ENCODE measurements at places on chromosomes 6 and 20.

DNA sequence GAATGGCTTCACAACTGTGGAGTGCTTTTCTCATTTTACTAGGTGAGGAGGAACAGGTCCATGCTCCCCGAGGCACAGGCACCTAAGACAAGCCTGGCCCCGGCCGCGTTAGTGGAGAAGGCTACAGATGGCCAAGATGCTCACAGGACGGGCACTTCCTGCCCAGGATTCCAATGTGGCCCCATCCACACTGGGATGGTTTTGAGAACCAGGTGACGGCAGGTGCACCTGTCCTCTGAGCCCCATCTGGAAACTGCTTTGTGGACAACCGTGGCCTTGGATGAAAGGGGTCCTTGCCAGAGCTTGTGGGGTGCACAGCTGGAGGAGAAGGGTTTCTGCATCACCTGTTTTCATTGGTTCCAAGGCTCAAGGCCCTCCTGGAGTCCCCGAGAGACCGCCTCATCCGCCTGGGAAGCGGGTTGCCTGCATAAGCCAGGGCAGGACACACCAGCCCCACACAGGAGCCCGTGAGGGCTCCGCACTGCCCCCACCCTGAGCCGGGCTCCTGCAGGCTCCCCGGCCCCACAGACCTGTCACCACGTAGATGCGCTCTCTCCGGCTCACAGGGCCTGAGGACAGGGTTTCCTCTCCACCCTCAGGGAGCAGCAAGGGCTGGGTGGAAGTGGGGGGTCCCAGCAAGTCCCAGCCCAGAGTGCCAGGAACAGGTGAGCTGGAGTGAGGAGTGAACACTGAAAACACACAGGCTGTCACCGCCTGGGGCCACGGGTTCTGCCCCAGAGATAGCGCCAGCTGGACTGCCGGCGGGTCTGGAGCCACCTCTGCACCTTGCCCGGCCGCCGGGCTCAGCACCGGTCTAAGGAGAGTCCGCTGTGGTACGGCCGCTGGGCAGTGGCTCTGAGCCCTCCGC, 18.3 kb downstream of the NTSR1 start:
- no peak for DNase-seq

DNA sequence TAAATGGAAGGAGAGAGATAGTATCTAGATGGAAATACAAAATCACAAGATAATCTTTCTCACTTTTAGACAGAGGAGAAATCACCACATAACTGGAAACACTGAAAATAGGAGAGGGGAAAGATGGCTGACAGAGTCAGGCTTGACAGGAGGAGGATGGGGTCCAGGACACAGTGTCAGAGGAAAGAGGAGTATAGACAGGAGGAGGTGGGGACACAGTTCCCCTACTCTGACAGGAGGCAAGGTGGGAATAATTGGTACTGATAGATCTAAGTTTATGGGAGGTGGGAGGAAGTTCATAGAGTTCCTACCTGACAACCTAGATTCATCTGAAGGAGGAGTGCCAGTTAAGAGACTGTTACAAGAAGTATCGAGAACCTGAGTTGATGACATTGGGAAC, 9.1 kb downstream of the GPR6 start:
- no peak for DNase-seq

DNA sequence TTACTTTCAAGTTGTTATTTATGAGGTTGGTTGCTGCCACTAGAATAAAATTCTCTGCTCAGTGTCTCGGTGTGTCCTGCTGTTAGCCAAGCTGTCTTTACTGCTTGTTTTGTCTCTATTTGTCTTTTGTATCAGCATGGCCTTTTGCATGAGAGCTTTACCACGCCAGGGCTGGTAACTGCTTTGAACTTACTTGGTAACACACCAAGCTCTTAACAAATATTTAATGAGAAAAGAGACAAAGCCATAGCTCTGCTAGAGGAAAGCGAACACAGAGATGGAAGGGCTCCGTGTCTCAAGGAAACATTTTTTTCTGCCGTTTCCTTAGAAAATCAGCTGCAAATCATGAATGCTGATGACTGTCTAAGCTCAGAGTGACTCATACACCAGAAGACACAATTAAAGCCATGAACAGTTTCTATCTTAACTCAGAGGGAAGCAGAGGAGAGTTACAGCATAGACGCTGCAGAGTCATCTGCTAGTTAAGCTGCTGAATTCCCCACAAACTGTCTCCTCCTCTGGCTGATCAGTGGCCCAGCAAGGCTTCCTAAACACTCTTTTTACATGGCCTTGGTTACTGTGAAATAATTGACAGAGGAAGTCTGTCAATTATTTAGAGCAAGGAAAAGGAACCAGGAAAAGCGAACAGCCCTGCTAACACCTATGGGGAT, 44.8 kb downstream of the AGPAT4 start:
- DNase-seq, result peak; percentile 32

GRCh38 chr20:18831830-18832499, 18.4 kb downstream of the SCP2D1 start:
- no peak for DNase-seq

DNA sequence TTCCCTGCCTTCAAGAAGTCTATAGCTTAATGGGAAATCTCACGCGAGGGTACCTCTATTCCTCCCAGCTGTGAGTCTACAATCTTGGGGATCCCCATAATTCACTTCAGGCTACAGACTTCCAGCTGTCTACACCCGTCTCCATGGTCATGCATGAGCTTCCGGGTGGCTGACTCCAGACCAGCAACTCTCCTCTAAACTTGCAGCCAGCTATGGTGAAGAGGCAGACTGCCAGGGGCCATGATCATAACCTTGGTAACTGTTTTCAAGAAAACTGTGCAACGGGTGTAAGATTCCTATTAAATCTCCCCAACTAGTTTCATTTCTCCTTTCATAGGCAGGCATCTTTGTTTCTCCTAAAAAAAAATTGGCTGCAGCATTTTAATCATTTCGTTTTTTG, 534.4 kb upstream of the CHD6 start:
- no peak for DNase-seq

DNA sequence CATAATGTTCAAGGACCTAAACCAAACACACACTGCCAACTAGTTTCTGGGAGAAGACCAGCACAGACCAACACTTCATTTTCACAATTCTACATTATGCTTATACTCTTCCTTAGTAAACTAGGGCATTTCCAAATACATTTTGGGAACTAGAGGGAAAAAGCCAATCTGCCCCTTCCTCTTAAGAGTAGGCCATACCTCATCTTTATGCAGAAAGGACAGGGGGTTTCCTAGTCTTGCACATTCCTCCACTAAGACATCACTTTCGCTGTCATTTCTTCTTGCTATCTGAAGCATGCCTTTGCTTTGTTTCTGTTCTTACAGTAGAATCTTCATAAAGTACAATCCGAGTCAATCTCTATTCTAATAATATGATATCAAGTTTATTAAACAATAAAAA, 105.7 kb downstream of the SMLR1 start:
- DNase-seq, result no peak

- no peak for DNase-seq
These were observed 26.5 kb downstream of the HLA-DOB start for GRCh38 chr6:32790306-32790705.

DNA sequence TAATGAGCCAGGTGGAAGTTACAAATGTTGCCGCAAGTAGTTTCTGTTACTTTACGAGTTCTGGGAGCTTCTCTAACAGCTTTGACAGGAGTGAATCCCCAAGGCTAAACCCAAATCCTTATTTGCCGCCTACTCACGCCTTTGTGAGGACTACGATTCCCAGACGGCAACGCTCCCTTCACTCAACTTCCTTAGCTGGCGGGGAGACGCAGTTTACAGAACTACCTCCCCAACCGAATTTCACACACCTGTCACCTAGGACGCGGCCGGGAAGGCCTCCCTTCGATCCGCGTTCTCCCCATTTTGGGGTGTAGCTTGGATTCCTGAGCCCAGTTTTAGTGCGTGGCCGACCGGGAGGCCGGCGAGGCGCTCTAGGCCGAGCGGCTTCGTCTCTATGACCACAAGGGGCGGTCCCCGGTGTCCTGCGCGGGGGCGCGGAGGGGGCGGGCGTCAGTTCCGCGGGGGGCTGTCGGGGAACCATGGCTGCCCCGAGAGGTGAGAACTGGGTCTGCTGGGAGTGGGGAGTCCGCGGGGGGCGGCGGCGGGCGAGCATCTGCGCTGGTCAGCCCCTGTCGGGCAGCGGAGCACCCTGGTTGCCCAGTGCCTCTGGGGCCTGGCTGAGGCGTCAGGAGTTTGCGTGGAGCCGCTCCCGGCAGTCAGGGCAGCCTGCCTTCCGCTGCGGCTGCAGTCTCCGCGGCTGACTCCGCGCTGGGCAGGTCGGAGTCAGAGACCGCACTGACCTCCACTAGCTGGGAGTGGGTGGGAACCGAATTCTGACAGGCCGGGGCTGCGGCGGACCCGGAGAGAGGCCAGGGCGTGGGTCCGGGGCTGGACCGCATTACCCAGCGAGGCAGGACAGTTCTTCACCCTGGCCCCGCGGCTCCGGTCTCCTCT, at the start of gene SLC35A1:
SLC35A1 (plus strand) TSS at position 450 of the 894 bp plus-strand sequence; CDS start at position 480, 30 bp downstream.
- peak; percentile 93 for DNase-seq

DNA sequence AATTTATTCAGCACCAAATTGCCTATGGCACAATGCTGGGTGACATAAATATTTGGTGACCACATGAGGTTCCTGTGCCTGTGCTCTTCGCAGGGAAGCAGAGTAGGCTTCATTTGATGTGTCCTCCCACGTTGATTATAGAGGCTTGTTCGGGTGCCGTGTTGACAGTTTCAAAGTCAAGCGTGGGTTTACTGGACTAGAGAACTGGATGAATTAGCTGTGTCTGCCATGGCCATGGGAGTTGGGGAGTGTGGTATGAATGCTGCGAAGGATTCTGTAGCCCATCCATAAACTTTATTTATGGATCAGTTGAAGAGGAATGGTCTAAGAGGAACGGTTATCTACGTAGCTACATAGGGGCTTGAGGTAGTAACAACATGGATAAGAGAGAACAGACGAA, 11.0 kb downstream of the CD109 start:
- DNase-seq, result no peak

DNA sequence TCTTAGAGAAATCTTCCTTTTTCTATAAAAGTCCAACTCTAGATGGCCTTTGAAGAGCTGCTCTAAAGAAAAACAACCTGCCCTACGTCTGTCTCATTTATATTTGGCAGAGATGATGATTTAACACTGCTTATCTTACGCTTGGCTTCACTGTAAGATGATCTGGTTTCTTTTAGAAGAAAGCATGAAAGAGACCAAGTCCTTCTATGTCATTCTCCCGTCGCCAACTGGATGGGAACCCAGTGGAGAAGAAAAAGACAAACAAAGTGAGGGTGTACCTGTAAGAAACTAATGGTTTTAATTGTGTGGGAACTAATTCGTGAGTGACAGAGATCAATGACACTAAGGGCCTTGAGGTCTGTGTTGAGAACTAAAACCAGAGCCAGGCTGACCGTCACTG, 92.8 kb downstream of the MBOAT1 start:
- DNase-seq, result no peak

DNA sequence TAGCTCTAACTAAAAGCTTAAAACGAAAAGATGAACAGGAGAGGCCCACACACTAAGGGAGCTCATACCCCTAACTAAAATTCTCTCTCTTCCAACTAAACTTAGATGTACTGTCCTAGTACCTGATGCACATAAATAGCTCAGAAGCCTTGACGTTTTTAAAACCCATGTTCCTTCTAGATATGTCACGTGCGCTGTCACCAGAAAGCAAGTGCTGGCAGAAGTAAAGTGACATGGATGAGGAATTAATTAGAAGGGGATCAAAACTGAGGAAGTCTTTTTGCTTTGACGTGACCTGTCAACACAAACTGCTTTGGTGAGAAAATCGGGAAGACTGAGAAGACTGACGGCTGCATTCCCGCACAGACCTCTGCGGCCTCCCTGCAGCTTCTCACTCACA, 142.5 kb downstream of the ZMYND8 start:
- no peak for DNase-seq

DNA sequence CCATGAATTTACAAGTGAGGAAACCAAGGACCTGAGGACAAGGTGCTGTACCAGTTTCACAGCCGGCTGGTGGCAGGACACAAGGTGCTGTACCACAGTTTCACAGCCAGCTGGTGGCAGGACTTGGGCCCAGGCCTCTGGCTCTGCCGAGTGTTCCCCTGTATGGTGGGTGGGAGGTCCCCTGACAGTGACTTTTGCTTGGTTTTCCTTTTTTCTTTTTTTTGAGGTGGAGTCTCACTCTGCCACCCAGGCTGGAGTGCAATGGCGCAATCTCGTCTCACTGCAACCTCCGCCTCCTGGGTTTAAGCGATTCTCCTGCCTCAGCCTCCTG, 212.4 kb downstream of the LY86 start:
- no peak for DNase-seq

- DNase-seq, result no peak
These were observed 8.4 kb upstream of the ADA start for GRCh38 chr20:44659931-44660330.

GRCh38 chr20:33600981-33601380, 61.1 kb upstream of the C20orf144 start:
- DNase-seq, result no peak

DNA sequence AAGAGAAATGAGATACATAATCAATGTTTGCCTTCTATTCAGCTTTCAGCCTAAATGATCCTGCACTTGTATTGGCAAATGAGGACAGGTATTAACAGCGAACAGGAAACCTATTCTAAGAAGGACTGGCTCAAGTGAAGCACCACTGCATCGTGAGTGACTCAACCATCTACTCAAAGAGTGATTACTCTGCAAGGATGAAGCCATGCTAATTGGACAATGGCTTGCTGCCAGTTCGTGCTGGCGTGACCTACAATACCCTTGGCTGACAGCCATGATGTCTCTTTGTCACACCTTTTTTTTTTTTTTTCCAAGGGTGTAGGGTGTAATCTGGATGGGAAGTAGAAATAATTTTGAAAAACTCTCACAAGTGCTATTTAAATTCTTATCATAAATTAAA, 104.9 kb downstream of the GJA10 start:
- DNase-seq, result no peak

GRCh38 chr6:125815080-125815910, 24.5 kb downstream of the NCOA7 start:
- DNase-seq, result no peak

GRCh38 chr20:1437235-1437904, 29.3 kb downstream of the NSFL1C start:
- DNase-seq, result peak; percentile 44

- no peak for DNase-seq
These were observed 532.0 kb downstream of the BCKDHB start for GRCh38 chr6:80638213-80639055.

DNA sequence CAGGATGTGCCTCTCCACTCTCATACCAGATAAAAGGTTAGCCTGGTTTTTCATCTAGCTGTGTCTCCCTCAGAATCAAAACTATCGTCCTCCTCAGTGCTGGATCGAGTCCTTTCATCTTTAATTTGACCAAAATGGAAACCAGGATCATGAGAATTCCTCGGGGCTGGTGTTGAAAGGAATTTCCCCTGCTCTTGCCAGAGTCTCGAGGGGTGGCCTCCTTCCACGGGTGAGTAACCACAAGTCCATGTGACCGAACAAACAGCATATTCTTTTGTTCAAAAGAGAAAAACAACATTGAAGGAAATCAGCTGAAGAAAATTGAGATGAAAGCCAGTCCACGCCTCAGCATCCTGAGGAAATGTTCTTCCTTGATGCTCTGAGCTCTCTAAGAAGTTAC, 165.9 kb upstream of the CDYL start:
- no peak for DNase-seq

- no peak for DNase-seq
These were observed 101.6 kb downstream of the TAF4 start for GRCh38 chr20:61963885-61964674.

GRCh38 chr6:79399499-79399898, 137.7 kb downstream of the LCA5 start:
- no peak for DNase-seq

Measured in C1 segment of cervical spinal cord (tissue), 14 donors.